ENCODE measurements at places on chromosomes 3 and 15.
A peak's percentile ranks its signal among the peaks of the same experiment; 100 is the strongest.

DNA sequence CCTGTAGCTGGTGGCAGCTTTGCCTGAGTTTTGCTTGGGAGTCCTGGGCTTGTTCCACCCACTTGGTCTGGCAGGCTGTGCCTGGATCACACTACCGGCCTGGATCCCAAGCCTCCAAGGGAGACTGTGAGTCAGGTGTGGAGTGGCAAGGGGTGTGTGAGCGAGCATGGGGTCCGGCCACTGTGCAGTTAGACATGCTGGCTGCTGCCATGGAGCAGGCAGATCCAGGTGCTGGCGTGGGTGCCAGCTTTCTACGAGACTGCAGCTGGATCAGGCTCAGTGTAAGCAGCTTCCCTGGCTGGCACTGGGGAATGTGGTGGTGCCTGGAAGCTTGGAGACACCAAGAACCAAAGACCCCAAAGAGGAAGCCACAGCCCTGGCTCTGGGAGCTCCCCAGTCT lies 102.0 kb upstream of the BNIP2 start:
- DNase-seq: no peak

- no peak for DNase-seq
Measured at GRCh38 chr15:61390138-61390537, 161.0 kb upstream of the RORA start.

DNA sequence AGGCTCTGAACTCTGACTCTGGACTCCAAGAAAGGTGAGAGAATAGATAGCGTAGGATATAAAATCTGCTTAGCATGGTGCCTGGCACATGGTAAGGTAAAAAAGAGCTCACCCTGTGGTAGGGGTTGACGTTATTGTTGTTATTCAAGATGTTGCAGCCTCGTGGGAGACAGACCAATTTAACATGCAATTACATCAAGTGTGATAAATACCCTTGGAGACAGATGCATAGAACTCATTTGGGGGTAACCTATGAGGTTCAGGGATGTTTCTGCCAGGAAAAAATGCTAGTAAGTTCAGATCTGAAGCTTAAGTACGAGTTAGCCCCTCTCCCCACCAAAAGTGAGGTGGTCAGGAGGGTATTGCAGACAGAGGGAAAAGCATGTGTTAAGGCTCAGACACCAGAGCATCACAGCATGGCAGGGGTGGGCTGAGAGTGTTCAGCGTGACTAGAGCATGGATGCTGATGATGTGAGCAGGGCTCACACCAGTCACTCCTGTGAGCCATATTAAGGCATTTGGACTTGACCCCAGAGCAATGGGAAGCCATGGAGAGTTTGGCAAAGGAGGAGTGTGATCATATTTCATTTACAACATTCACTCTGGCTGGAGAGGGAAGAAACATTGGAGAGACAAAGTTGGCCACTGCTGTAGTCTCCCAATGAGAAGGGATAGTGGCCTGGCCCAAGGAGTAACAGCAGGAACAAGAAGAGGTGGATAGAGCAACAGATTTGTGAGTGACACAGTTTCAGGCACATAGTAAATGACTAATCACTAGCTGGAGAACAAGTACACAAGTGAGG lies 181.0 kb downstream of the UACA start:
- DNase-seq: no peak

DNA sequence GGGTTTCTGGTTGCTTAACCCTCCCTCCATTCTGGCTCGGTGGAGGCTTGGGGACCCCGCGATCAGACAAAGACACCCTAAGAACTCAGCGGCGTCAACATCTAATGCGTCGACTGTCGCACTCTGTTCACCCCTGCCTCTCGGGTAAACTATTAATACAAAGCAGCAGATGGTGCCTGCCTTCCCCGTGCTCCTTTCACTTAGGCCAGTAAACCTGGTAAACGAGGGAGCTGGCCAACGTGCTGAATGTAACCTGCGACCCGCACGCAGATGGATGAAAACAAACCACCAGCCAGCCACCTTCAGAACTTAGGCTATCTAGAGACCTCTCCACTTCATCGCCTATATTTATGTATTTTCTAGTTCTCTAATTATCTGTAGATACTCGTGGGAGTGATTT lies 848 bp upstream of the CADPS start:
- DNase-seq: no peak

DNA sequence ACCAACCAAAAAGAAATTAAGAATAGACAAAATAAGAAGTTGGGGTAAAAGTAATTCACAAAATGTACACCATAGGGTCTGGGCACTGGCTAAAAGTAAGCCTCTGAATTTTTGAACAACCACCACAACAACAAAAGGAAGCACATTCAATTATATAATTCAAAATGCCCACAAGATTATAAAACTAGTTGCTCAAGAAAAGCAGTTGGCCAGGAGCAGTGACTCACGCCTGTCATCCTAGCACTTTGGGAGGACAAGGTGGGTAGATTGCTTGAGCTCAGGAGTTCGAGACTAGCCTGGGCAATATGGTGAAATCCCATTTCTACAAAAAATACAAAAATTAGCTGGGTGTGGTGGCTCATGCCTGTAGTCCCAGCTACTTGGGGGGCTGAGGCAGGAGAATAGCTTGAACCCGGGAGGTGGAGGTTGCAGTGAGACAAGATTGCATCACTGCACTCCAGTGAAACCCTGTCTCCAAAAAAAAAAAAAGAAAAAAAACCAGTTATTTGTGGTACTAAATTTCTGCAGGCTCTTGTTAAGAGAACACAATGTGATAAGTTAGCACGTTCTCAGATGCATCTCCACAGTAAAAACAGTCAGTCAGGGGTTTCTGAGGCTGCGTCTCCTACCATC lies 6.6 kb upstream of the ATP11B start:
- no peak for DNase-seq

DNA sequence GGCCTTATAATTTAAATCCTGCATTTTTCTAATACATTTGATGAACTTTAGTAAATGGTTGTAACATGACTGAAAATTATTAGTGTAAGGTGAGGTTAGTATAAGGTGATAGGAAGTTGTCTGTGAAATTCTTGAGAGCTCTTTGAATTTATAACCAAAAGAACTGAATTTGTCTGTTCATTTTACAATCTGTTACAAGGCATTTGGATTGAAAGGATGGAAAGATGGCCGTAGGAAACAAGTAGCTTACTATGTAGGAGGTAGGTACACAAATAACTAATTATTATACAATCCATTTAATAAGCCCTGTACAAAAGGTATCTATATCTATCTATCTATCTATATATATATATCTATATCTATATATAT lies 6.6 kb downstream of the DIPK2A start:
- DNase-seq: no peak

DNA sequence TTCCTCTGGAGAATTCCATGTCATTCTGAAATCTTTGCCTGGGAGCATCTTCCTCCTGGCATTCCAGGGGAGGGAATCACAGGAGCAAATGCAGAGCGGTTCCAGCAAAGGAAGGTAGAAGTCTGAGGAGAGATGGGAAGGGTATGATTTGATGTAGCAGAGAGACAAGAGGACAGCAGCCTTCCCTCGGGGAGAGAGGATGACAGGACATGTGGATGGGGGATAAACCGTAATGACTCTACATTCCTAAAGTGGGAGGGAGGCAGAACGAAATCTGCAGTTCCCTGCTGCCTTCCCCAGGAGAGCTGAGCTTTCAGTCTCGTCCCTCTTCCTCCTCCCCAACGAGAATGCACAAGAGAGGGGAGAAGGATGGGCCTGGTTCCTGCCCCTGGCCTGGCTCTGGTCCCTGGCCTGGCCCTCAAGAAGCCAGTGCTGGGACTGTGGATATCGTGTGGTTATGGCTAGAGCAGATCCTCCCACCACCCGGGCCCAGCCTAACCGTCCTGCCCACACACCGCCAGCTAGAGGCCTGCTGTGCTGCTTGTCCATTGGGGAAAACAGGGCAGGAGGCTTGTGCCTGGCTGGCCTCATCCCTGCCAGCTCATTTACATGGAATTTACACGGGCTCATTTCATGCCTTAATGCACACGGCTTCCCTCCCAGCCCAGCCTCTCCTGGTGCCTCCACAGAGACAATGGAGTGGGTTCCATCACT lies 26.6 kb downstream of the SEMA7A start:
- no peak for DNase-seq

DNA sequence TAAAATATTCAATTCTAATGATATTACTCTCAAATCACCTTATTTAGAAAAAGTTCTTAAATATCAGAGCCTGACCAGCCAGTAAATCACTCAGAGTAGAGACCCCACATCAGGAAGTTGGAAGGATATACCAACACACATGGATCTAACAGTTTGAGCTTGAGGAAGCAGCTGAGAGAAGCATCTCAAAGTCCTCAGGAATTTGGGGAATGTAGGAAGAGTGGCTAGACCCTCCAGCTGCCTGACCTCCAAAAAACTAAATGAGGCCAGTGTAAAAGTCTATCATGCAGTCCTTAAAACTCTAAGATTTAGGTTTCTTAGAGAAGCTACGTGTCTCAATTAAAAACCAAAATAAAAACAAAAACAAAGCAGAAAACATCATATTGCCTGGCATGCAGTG lies 55.4 kb downstream of the SETD2 start:
- no peak for DNase-seq

DNA sequence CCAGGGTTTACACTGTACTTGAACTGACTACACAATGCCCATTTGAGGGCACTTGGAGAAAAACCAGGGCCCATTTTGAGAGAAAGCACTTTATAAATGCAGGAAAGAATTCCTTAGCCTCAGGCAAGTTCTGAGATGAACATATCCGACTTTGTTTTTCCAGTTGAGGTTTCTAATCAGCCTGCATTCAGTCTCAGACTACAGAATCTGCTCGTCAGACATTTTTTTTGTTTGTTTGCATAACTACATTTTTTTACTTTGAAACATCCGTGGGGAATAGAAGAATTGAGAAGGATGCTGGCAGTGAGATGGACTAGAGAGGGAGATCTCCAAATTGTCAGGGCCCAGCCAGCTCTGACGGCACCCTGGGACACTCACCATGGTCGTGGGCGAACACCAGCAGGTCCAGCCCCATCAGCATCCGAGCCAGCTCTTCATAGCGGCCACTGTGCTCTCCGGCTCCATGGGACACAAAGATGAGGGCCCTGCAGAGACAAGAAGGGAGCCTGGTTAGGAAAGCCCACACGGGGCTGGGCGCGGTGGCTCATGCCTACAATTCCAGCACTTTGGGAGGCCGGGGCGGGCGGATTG lies 40.8 kb downstream of the MGLL start:
- DNase-seq: no peak

- DNase-seq: no peak
Measured at GRCh38 chr3:141015481-141015880, 35.7 kb upstream of the SPSB4 start.

GRCh38 chr15:101225658-101226057 lies 26.2 kb downstream of the CHSY1 start:
- DNase-seq: no peak

- no peak for DNase-seq
Measured at GRCh38 chr3:177515786-177516157, 318.5 kb upstream of the TBL1XR1 start.

DNA sequence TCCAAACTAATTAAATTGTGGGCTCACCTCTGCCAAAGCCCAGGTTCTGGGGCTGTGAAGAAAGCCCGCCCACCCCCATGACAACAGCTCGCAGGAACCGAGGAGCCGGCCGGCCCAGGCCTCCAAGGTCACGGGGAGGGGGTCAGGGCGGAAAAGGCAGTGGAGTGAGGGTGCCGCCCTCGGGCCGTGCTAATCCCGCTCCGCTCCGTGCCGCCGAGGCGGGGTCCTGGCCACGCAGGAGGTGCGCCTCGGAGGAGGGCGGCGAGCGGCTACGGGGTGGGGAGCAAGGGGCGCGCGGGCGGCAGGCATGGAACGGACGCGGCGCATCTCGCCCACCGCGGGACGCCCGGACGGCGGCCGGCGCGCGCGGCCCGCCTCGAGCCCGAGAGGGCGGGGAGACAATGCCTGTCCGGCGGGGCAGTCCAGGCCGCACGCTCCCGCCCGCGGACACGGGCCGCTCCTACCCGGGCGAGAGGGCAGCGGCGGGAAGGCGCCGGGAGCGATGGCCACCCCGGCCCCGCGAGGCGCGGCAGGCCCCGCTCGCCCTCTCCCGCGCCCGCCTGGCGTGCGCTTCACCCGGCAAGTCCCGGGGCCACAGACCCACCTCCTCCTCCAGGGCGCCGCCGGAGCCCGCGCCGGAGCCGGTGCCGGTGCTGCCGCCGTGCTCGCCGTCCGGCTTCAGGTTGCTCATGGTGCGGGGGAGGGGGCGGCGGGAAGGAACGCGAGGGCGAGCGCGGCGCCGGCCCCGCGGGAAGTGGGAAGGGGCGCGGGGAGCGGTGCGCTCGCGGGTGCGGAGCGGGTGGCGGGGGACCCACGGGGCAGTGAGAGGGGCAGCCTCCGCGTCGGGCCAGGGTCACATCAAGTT lies 528 bp downstream of the RBPMS2 start:
- no peak for DNase-seq

GRCh38 chr15:62071711-62072308 lies 5.0 kb downstream of the C2CD4A start:
- no peak for DNase-seq

GRCh38 chr15:100537331-100537730 lies 8.6 kb upstream of the CERS3 start:
- DNase-seq: peak; percentile 4

- no peak for DNase-seq
Measured at GRCh38 chr3:59816312-59816711, 766.5 kb upstream of the CFAP20DC start.

GRCh38 chr3:164303894-164304293 lies 774.4 kb downstream of the SI start:
- no peak for DNase-seq

DNA sequence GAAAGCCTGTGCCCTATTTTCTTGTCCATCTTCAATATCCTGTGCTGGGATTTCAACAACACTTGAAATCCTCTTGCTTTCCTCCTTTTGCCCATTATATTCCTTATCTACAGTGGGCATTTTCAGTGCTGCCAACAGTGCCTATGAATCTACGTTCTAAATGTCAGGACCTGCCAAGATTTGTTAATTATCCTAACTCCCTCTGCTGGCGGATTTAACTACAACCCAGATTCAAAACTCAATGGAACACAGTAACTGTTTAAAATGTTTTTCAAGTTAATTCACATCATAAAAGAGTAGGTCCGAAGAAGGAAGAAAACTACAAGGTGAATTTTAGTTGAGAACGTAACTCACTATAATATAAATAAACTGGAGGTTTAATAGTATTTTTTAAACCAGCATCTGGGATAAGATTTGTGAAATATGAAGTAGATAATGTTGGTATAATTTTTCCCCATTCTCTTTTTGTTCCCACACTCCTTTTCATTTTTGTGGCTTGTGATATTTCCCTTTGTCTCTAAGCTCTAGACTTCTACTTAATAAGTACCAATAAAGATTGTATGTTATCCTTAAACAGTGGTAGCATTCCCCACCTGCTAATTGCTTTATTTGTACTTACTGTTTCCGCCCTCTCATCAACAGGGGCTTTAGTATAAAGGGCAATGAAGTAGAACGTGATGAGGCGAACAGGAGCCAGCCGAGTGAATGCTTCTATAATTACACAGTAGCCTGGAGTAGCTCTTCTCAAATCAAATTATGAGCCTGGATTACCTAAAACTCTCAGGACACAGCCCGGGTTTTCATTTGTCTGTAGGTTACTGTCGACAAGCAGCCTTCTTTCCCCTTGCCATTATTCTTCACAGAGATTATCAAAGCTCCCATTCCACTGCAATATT lies 302.5 kb upstream of the ATP11B start:
- DNase-seq: no peak

- DNase-seq: no peak
Measured at GRCh38 chr3:128378631-128379347, 87.9 kb downstream of the DNAJB8 start.

- DNase-seq: no peak
Measured at GRCh38 chr3:146466604-146467003, 2.8 kb downstream of the PLSCR2 start.

GRCh38 chr3:186640929-186641328 lies 730 bp downstream of the FETUB start:
- DNase-seq: no peak

All from CMK (cell line).